HL-60 (cell line): ENCODE measurements at places on chromosomes 11 and 22.

GRCh38 chr11:1050581-1051355, 14.2 kb upstream of the MUC6 start:
- peak; percentile 50 for DNase-seq

DNA sequence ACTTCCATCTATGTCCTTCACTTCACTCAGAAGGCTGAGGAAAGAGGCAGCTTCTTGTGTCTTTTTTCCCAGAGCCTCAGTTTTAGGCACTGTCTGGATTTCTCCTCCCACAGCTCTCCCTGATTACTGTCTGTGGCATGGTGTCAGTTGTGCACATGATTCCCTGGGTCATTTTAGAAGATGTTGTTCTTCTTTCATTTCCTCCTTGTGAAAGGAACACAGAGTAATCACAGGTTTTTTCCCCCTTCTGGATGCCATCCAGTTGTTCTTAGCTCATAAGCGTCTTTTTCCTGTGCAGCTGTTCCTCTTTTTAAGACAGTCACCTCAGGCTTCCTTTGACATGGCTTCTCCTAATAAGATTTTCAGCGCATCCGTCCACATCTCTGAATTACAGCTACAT, 212.2 kb downstream of the FAM181B start:
- no peak for DNase-seq

- DNase-seq, result no peak
These were observed 22.6 kb downstream of the RTN4RL2 start for GRCh38 chr11:57482782-57483561.

- DNase-seq, result no peak
These were observed 3.3 kb upstream of the KLHL22 start for GRCh38 chr22:20498913-20499312.

- no peak for DNase-seq
These were observed 27.8 kb downstream of the PDE2A start for GRCh38 chr11:72646472-72646871.

- DNase-seq, result no peak
These were observed 3.3 kb downstream of the STX3 start for GRCh38 chr11:59758401-59759037.

DNA sequence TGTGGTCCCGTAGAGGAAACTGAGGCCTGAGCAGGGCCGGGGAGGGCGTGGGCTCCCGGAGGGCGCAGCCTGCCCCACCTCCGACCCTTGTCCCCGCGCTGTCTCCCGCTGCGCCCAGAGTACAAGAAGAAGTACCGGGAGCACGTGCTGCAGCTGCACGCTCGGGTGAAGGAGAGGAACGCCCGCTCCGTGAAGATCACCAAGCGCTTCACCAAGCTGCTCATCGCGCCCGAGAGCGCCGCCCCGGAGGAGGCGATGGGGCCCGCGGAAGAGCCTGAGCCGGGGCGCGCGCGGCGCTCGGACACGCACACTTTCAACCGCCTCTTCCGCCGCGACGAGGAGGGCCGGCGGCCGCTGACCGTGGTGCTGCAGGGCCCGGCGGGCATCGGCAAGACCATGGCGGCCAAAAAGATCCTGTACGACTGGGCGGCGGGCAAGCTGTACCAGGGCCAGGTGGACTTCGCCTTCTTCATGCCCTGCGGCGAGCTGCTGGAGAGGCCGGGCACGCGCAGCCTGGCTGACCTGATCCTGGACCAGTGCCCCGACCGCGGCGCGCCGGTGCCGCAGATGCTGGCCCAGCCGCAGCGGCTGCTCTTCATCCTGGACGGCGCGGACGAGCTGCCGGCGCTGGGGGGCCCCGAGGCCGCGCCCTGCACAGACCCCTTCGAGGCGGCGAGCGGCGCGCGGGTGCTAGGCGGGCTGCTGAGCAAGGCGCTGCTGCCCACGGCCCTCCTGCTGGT, 1.9 kb downstream of the NLRP6 start:
- peak; percentile 69 for DNase-seq

DNA sequence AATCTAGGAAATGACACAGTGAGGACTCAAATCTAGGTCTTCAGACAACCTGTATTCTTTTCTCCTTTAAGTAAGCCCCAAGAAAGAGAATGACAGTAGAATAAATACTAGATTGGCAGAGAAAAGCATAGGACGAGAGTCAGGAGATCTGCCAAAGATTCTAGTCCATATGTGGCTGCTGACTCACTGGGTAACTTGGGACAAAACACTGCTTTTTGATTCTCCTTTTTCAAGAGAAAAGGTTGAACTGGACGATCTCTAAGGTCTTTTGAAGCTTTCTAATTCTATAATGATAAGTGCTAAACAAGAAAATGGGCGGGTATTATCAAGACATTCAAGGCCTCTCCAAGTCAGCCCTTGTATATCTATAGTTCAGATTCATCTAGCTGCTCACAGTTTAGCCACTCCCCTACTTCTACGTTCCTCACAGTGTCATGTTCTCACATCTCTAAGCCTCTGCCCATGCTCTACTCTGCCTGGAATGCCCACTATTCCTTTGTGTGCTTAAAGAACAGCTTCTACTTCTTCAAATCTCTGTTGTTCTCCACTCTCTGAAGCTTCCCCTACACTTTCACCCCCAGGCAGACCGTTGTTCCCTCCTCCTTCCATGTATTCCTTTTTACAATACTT, 53.0 kb downstream of the RELT start:
- DNase-seq, result no peak

DNA sequence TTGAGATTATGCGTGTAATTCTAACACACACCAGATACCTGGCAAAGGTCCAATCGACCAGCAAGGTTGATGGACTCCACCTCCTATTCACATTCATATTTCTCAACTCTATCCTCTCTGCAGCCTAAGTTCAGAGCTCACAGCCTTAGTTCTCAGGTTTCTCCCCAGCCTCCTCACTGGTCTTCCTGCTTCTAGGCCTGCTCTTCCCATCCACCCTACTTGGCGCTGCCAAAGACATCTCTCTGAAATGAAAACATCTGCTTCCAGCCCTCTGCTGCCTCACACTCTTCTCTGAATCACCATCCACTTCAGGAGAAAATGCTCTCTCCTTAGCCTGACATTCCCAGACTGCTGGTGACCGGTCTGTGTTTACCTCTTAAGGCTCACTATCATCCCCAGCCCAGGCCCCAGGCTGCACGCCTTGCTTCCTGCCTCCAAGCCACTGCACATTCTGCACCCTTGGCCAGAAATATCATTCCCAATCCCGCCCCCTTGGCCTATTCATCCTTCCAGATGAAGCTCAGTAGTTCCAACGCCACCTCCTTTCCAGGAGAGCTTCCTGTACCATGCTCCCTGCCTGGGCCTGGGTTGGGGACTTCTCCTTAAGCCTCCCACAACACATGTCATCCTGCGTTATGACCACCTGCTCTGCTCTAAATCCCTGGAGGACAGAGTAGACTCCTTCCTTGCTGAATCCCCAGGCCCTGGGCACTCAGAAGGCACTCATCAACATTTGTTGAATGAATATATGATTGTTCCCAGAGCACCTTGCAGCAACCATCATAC, 3.5 kb downstream of the ARRB1 start:
- no peak for DNase-seq

DNA sequence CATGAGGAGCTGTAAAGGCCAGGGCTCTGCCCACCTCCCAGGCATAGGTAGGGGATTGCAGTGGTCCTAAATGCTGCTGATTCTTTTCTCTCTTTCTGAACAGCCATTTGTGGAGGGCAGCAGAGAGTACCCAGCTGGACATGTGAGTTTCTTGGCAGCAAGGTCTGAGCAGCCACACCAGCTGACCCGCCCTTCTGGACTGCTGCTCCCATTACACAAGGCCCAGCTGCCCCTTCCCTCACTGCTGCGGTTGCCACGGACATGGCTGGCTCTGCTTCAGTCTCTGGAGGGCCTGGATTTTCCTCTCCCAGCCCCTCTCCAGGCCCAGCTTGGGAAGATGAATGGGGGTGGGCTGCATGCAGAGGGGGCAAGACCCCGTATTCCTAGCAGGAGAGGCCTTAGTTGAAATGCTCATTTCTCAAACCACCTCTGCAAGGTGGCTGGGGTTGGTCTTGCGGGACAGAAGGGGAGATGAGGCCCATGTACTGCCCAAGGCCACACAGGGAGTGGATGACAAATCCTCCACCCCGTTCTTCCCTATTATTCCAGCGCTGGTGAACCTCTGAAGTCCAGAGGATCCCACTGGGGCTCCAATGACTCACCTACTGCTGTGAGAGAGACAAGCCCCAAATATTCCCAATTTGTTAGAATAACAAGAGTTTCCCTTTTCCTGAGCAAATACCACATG, 4.6 kb downstream of the LGALS12 start:
- no peak for DNase-seq

DNA sequence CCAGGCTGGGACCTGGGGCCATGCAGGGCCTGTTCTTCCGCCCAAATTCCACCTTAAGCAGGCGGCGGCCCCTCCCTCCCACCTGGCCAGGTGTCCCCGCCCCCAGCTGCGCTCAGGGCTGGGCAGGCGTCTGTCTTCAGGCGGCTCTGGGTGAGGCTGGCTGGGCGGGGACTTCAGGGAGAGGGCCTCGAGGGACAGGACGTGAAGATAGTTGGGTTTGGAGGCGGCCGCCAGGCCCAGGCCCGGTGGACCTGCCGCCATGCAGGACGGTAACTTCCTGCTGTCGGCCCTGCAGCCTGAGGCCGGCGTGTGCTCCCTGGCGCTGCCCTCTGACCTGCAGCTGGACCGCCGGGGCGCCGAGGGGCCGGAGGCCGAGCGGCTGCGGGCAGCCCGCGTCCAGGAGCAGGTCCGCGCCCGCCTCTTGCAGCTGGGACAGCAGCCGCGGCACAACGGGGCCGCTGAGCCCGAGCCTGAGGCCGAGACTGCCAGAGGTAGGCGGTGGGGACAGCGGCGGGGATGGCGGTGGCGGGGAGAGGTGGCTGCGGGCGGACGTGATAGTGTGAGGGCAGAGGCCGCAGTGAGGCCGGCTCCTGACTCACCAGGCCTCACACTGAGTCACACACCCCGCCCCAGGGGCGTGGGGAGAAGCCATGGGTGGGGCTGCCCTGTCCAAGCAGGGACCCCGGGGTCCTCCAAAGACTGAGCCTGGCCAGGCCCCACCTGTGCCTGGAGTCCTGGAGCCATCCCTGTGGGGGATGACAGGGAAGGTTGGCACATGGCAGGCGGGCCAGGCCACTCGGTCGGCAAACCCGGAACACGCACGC, at the start of gene PKP3:
PKP3 (plus strand) TSS at position 176 of the 824 bp plus-strand sequence; CDS start at position 260, 84 bp downstream.
- DNase-seq, result no peak

DNA sequence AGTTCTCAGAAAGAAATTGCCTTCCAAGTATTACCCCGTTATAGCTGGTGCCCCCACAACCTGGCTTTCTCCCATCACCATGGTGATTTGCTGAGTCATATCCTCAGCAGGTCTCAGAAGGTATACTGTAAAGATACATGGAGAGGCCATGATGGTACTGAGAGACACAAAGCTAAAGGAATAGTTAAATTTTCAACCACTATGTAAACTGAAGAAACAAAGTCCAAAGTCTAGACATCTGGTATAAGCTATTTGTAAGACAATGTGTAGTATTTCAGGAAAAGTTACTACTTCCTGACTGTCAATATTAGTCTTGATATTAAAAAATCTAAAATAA, 377.1 kb downstream of the DCDC1 start:
- DNase-seq, result no peak

DNA sequence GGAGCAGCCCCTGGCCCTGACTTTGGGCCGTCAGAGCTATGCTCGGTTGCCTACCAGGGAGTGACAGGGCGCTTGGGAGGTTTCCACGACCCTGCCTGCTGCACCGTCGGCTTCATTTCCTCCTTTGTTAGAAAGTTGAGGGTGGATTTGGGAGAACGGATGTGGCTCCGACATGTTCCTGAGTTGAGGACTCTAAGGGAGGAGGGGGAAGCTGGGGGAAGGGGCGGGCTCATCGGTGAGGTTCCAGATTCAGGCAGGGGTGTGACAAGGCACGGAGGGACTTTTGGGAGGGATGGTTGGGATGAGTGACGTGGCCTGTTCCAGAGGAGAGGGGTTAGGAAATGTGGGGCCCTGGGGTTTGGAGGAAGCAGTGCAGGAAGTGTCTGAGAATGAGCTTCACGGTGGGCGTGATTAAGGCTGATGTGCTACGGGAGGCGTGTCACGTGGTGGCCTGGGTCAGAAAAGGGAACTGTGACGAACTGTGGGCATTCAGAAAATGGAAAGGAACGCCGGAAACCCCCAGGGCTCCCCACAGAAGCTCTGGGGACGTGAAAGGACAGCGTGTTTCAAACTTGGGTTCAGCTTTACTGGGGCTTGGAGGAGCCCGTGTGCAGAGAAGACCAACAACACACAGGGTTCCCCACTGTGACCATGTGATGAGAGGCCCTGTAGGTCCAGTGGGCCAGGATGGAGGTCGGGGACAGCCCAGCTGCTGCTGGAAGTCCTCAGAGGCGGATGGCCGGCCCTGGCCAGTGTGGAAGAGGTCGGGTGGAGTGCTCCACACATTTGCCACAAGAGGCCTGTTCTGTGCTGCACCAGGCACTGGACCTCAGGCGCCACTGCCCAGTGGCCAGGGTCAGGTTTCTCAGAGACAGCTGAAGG, 2.8 kb downstream of the PARVB start:
- DNase-seq, result peak; percentile 94

- no peak for DNase-seq
These were observed 42.9 kb upstream of the DAGLA start for GRCh38 chr11:61637277-61637676.

- DNase-seq, result no peak
These were observed 3.2 kb downstream of the CHRM1 start for GRCh38 chr11:62917906-62918502.

DNA sequence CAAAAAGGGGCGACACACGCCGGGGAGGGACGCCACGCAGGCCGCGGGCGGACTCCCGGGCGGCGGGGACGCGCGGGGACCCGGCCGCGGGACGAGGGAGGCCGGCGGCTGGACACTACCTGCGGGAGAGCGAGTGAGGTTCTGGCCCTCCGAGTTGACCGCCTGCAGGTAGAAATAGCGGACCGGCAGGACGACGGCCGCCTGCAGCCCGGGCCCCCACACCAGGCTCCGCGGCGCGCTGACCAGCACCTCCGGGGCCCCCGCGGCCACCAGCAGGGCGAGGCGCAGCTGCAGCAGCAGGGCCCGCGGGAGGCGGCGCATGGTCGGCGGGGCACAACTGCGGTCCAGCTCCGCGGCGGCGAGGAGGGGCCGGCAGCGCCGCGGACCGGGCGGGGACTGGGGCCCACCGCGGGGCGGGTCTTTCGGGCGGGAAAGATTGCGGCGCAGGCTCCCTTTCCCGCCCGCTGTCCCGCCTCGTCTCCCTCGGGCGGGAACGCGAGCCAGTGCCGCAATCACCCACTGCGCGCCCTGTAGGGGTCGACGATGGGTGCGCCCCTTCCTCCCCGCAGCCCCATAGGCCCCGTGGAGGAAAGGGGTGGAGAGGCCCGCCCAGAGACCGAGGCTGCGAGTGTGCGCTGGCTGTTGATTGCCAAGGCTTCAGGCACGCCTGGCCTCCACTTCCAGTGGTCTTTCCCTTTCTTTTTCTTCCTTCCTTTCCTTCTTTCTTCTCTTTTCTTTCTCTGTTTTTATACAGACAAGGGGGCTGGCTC, at the start of gene POGLUT3:
POGLUT3 (minus strand) TSS at position 339 of the 770 bp plus-strand sequence; CDS start at position 321, 18 bp downstream.
- peak; percentile 18 for DNase-seq

DNA sequence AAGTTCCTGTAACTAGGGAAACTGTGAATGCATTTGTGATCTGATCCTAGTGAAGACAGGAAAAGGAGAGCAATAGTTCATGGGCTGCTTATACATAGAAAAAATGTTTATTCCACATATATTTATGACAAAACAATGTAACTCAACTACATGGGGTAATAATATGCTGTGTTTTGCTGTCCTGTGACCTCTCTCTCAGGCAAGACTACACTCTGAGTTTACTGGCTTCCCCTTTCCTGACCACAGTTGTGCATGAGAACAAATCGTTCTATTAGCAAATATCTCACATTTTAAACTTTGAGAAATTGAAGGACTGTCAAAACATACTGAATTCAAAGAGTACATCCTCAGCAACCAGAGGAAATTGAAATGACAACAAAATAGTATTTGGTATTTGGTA, 161.9 kb upstream of the TRPC6 start:
- DNase-seq, result no peak
